Naive thymus-derived CD4-positive, alpha-beta T cell (primary cell): ENCODE measurements at places on chromosomes 1 and 21. TPM values are rescaled to one million over a fixed set of nuclear protein-coding genes. Genes with fewer than 3 reads are reported as not detected.

The PAQR7 gene
- 4.6 TPM for total RNA-seq

The SPATA21 gene
- total RNA-seq, result not detected

The ATP5IF1 gene
- 104 TPM for total RNA-seq

The ZNHIT6 gene
- 22.2 TPM for total RNA-seq

The OR6K3 gene
- total RNA-seq, result not detected
